Activated T-helper 1 cell treated with anti-CD3 and anti-CD28 coated beads, Interleukin-2, amount 50 U/mL, for 16 hours (primary cell): ENCODE measurements at places on chromosomes 5 and 9.

DNA sequence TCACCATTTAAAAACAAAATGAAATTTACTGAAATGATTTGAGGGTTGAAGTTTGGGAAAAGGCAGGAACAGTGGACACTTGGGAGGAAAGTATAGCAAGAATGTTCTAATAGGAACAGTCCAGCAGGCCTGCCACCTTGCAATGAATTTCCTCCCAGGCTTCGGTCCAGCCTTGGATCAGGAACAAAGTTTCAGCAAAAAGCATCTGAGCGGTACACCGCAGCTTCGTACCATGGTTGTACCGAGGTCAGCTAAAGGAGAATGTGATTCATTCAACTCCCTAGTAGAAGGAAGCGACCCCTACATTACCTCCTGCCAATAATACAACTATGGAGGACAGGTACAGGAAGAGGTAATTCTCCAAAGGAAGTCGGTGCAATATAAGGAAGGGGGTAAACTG is 111.4 kb downstream of the ENC1 start:
- DNase-seq = no peak

- DNase-seq = no peak
Observed at GRCh38 chr5:118468085-118468484, 520.3 kb downstream of the DTWD2 start.

DNA sequence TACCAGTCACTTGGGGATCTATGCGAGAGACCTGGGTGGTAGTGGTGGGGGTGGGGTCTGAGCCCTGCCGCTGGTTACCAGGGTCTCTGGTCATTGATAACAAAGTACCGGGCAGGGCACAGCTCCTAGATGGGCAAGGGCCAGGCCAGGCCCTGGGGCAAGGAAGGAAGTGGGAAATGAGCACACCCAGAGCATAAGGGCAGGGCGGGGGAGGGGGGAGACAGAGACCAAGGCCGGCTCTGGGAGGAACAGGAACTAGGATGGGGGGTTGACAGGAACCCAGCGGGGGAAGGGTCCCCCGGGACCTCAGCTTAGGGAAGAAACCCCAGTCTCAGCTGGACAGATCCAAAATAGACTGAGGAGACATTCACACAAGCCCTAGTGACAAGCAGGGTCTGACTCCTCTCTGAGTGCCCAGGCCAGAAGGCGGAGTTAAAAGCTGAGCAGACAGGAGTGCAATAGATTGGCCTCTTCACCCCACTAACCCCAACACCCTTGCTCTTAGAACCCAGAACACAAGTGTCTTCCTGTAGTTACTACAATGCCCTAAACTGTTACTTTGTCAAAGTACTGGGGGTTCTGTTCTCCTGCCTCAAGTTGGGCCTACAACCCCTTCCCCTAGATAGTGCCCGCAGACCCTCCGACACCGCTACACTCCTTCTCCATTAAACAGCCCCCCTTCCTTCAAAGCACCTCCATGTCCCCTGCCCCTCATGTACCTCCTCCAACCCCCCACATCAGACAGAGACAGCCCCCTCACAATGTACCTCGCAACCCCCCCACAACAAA is 628 bp downstream of the ATOSB start:
- no peak for DNase-seq

- DNase-seq = no peak
Observed at GRCh38 chr9:135525241-135526088, 4.2 kb downstream of the LCN1 start.

GRCh38 chr9:111622626-111623025 is 8.5 kb upstream of the DNAJC25 start:
- no peak for DNase-seq

DNA sequence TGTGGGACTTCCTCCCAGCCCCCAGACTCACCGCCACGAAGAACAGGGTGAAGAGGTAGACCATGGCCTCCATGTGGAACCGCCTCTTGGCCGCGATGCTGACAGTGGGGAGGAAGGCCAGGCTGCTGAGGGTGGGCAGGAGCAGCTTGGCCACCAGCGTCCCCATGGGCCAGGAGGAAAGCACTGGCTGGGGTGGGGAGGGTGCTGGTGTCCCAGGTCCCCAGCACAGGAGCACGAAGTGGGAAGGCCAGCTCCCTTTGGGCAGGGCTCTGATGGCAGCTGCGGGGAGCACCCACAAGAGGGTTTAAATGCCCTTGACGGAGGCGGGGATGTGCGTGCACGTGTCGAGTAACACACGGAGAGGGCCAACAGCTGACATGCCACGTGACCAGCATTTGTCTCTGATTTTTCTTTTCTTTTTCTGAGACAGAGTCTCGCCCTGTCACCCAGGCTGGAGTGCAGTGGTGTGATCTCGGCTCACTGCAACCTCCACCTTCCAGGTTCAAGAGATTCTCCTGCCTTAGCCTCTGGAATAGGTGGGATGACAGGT is at the start of gene MYMK:
Gene MYMK (minus strand): TSS at position 281 of the 550 bp plus-strand sequence. CDS start 115 bp downstream, at position 166.
- DNase-seq = no peak

- no peak for DNase-seq
Observed at GRCh38 chr5:17216176-17216973, 1.1 kb upstream of the BASP1 start.
